Lower leg skin (tissue), 4 donors: ENCODE measurements at places on chromosomes 1 and 21. TPM values are rescaled to one million over a fixed set of nuclear protein-coding genes. Genes with fewer than 3 reads are reported as not detected.

The SYTL1 gene
- 221 TPM for total RNA-seq

The PKP1 gene
- total RNA-seq: 959 TPM

DNA sequence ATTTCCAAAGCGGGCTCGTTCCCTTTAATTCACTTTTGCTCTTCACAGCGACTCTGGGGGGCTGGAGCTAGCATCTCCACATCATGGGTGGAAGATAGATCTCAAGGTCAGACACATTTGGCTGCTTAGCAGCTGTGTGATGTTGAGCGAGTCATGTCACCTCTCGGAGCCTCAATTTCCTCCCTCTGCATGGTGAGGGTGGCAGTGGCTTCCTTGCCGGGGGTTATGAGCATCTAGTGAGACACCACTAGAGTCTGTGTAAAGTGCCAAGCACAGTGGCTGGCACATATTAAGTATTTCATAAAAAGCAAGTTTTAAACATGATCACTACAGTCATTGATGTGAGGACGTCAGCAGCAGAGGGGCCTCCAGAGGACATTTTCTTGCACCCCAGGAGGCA lies 16.9 kb upstream of the ECE1 start:
- DNase-seq: no peak

- no peak for DNase-seq
Measured at GRCh38 chr1:22815043-22815365, 104.4 kb downstream of the EPHB2 start.

- no peak for DNase-seq
Measured at GRCh38 chr1:214349008-214349407, 68.0 kb downstream of the SMYD2 start.

- no peak for DNase-seq
Measured at GRCh38 chr1:50108497-50109059, at the start of gene ELAVL4. TSS of gene ELAVL4 (plus strand) at chr1:50108920. CDS start at chr1:50109190, 270 bp downstream.

DNA sequence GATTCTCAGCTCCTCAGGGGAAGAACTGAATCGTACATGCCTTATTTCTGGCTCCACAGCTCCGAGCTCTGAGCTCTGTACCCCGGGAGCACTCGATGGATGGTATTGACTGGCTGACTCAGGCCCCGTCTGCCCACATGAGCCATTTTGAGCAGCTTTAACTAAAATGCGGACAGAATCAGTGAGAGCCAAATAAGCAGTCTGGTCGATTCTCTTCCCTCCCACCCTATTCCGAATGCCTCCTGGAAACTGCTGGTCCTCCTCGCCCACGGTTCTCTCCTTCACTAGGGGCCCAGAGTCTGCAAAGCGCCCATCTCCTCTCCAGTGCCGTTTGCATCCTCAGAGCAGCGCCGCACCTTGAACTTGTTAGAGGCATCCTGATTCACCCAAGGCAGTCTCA lies 125.9 kb upstream of the IRF2BP2 start:
- no peak for DNase-seq
